T-helper 2 cell treated with Interferon-gamma antibody and Interleukin-4, amounts not matched to agents 5 μg/mL and 100 μg/mL, for 36 hours (primary cell): ENCODE measurements at places on chromosomes 3 and 15.

DNA sequence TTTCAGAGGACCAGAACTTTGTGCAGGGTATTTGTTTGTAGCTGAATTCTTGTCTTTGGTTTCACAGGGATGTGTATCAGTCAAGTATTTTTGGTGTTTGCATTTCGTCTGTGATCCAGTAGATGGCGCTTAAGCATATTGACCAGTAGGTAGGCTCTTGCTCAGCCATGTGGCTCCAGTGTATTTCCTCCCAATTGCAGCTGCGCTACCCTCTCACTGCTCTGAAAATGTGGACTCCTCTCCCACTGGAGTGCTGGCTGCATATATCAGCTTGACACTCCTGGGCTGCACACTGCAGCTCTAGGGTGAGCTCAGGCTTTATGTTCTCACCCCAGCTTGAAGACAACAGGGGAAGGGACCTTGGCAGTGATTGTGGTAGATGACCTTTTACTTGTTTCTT lies 1264.3 kb upstream of the ALCAM start:
- DNase-seq: no peak

- no peak for DNase-seq
Observed at GRCh38 chr15:99443056-99443756, 122.6 kb upstream of the MEF2A start.

- DNase-seq: no peak
Observed at GRCh38 chr15:85756411-85757072, 38.2 kb downstream of the KLHL25 start.

GRCh38 chr15:75532413-75533250 lies 46.5 kb downstream of the PTPN9 start:
- no peak for DNase-seq

DNA sequence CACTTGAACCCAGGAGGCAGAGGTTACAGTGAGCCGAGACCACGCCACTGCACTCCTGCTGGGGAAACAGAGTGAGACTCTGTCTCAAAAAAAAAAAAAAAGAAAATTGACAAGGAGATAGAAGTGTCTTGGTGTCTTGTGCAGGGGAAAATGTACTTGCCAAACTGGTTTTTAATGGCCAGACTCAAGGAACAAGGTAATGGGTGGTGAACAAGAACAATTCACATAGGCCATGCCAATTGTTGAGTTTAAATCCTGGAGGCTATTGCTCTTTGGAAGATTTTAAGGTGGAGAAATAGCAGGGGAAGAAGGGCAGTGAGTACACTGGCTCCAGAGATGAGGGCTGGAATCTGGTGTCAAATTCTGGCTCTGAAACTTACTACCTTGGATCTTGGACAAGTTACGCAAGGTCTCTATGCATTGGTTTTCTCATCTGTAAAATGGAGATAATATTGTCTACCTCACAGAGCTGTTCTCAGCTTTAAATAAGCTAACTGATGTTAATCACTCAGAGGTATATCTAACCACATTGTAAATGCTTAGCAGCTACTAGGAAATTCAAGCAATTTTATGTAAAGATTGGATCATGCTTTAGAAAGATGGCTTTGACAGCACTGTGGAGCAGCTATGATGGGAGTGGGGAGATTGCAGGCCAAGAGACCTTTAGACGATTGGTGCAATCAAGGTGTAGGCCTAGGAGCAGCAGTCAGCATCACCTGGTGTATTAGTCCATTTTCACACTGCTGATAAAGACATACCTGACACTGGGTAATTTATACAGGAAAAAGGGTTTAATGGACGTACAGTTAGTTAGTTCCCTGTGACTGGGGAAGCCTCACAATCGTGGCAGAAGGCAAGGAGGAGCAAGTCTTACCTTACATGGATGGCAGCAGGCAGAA lies 78.3 kb downstream of the B3GALNT1 start:
- no peak for DNase-seq

- DNase-seq: no peak
Observed at GRCh38 chr3:150005243-150006112, 34.8 kb upstream of the PFN2 start.

DNA sequence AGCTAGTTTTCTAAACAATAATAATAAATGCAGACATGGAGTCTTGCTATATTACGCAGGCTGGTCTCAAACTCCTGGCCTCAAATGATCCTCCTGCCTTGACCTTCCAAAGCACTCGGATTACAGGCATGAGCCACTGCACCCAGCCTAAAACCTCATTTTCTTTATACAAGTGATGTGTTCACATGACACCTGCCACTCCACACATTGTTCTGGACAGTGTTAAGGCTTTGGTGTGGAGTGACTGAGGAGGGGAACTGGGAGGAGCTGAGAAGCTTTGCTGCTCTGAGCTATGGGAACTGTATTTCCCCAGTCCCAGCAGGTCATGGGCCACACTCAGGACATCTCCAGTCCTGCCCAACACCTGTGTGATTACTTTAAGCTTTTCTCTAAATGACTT lies 380.0 kb downstream of the LRTM1 start:
- DNase-seq: no peak

GRCh38 chr3:128285967-128286321 lies 132.7 kb downstream of the EEFSEC start:
- no peak for DNase-seq

DNA sequence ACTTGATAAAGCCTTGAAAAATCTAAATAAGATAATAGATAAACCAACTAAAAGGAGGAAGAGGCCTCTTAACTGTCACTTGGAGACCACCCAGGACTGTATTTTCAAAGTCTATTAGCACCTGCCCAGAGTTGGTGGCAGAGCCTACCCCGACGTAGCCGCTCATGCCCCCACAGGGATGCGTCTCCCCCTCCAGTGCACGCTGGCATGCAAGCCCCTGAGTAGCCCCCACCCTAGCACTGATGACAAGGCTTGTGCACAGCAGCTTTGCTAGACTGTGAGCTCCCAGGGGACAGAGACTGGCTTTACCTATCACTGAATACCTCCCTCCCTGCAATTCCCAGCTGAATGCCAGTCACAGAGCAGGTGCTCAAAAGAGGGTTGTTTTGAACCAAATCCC lies 54.1 kb upstream of the HES1 start:
- DNase-seq: no peak

GRCh38 chr3:5212628-5213573 lies 25.4 kb downstream of the EDEM1 start:
- DNase-seq: no peak

DNA sequence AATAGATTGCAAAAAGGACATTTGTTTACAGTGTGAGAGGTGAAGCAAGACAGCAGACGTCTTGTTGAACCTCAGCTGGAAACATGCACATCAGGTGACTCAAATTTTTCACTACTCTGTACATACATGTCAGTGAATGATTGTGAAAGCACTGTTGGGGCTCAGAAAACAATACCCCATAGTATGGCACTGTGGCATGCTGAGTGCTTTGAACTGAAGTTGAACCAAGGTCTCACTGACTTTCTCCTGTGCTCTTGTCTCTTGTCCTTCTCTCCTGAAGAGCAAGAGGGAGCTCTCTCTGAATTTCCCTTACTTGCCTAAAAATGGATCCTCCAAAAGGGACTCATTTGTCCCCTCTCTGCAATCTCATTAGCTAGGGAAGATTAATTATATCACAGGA lies 24.5 kb upstream of the NEDD4 start:
- no peak for DNase-seq

DNA sequence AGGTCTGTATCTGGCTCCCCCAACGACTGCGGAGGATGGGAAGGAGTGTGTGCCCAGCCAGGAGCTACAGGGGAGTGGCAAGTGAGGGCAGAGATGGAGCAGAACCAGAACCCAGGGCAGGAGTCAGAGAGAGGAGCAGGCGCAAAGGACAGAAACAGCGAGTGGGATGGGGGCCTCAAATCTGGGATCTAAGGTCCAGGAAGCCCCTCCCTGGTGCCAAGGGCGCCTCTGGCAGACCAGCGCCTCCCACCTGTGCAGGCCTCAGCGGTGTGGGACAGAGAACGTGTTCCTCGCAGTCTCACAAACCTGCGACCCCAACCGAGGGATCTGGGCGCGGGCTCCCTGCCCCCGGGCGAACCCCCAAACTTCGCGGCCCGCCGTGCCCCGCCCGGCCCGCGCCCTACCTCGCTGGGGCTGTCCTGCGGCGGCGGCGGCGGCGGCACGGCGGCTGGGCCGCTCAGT lies 301 bp downstream of the PCBP4 start:
- no peak for DNase-seq

GRCh38 chr3:152209060-152209459 lies 59.7 kb upstream of the MBNL1 start:
- peak; percentile 45 for DNase-seq

DNA sequence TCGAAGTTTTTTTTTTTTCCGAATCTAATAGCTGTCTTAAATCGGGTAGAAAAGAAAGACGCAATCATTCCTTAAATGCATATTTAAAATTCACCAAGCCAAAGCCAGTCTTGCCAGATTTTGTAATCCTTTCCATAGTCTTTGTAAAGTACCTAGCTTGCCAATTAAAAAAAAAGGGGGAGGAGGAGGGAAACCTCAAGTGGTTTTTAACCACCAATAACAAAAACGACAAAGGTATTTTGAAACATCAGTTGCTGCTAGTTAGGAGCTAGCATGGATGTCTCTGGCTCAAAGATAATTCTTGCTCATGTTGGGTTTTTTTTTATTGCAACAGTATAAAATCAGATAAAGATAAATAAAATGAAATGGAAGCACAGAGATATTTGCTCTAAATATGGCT lies 187.9 kb downstream of the MECOM start:
- DNase-seq: no peak

DNA sequence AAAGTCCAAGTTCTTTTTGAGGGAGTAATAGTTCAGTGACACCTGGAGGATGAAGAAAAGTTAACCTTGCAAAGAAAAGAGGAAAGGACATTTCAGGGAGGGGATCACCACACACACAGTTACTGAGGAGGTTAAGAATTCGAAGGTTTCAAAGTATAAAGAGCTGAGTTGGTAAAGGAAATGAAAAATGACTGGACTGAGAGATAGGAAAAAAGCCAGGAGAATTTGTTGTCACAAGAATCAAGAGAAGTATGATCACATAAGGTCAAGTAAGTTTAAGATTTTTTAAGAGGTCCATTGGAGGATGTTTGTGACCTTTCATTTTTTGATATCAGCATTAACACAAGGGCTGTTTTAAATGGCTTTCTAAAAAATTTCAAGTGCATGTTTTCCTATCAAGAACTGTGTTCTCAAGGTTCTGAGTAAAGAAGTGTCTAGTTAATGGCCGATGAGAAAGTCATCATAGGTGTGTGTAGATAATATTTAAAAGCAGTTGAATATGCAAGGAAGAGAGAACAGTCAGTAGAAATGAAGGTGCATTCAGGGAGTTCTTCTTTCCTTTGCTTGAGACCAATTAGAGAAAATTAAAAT lies 189.2 kb upstream of the RBMS3 start:
- no peak for DNase-seq

DNA sequence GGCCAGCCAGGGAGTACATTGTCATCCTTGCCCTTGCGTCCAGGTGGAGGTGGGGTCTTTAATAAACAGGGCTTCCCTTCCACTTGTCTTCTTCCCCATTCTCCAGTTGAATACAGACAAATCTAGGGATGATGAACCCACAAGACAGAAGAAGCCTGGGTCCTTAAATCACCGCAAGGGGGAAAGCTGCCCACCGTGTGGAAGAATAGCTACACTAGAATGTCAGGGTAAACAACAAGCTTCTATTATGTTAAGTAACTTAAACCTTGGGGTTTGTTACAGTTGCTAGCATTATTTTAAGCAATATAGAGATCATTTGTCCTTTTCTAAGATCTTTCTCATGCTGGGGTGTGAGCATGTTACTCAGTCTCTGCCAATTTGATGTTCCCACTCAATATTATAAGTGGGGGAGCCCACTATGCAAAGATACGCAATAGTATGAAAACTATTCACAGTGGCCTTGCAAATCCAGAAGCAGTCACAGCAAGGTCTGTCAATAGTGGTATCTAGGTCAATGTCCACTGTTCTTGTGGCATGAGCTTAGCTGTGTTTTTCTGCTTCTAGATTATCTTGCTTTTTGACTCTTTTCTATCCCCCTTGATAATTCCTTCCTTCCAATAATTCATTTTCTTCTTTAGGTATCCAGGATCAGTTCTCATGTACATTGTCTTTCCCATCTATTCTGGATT lies 12.0 kb upstream of the PCCB start:
- DNase-seq: no peak

DNA sequence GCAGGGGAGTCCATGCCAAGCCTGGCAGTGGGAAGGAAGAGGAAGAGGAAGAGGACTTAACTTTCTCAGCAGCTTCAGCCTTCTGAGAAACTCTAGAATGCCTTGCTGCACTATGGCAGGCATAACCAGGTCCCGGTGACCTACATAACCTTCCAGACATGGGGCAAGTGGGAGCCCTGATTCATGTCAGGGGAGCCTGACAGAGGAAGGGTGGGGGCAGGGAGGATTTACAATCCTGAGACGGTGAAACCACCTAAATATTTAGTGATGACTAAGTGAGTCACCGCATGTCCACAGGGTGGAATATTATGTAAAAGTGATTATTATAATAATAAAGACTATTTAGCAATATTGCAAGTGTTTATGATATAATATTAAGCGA lies 46.7 kb downstream of the AMOTL2 start:
- no peak for DNase-seq

GRCh38 chr15:38696109-38696727 lies 131.6 kb upstream of the RASGRP1 start:
- peak; percentile 77 for DNase-seq

DNA sequence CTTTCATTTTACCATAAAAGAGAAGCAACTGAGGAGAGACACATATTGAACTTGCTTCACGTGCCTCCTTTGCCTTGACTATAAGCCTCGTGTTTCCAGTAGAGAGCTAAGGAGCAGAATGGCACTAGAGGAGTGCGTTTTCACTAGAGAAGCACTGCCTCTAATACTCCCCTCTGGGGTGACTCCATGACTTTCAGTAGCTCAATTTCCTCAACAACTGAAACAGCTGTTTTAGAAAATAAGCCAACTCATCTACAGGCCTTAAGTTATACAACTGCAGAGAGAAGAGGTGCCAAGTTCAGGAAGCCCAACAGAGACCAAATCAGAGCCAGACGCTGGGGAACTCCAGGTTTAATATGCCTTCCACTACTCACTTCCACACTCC lies 1.9 kb downstream of the UBP1 start:
- DNase-seq: no peak

GRCh38 chr3:146892041-146892440 lies 286.9 kb upstream of the PLSCR5 start:
- DNase-seq: no peak
